ENCODE measurements at places on chromosomes 16 and 17.

GRCh38 chr17:75153780-75154194, 525 bp downstream of the JPT1 start:
- no peak for DNase-seq

GRCh38 chr16:66451548-66451947, 24.5 kb downstream of the BEAN1 start:
- DNase-seq: no peak

GRCh38 chr16:53043428-53043831, 9.3 kb downstream of the CHD9NB start:
- no peak for DNase-seq

DNA sequence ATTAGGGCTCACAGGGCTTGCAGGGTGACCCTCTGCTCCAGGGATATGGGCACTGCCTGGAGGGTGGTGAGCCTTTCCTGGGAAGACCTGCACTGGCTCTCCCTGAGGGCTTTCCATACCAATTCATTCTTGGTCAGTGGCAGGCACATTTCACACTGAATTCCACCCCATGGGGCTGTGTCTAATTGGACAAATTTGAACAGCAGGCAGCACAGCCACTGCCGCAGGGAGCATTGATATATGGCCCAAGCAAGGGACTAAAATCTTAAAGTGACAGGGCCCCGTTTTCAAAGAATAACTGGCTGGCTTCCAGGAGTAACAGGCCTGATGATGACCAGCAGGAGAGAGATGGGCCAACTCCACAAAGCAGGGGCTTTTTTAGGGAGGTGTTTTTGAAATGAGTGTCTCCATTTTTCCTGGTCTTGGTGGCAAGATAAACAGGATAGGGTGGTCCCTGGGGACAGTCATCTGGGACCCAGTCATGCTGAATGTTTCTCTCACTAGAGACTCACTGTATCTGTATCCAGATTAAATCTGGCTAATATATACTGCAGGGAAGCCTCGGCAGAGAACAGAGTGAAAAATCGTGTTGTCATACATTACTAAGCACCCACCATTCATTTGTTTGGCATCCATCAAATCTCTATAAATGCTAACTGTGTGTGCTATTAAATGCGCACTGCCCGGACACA, 74.1 kb upstream of the TBX2 start:
- no peak for DNase-seq

GRCh38 chr16:576823-577201, 7.0 kb downstream of the PIGQ start:
- DNase-seq: no peak

- DNase-seq: no peak
Observed at GRCh38 chr16:61900482-61900881, 135.8 kb downstream of the CDH8 start.

GRCh38 chr17:21041741-21042457, 912 bp downstream of the USP22 start:
- no peak for DNase-seq

GRCh38 chr17:82050152-82050760, 1.4 kb downstream of the RFNG start:
- no peak for DNase-seq

GRCh38 chr17:78939615-78940014, 14.4 kb upstream of the TIMP2 start:
- no peak for DNase-seq

DNA sequence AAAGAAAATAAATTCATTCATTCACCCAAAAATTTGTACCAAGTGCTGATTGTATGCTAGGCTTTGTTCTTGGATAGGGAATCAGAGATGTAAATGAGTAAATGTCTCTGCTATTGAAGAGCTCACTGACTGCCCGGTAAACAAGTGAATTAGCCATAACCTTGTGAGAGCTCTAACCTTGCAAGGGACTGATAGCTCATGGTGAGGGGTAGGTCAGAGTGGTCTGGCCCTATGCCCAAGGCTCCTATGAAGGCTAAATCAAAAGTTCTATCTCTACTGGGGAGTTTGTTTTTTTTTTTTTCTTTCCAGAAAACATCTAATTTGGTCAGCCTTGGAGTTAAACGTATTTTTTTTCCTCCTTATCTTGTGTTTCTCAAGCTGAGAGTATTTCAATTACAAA, 172.8 kb upstream of the CDH11 start:
- DNase-seq: no peak

GRCh38 chr17:15340966-15341365, 431 bp downstream of the TEKT3 start:
- DNase-seq: no peak

- no peak for DNase-seq
Observed at GRCh38 chr16:79411805-79412204, 188.7 kb downstream of the MAF start.

- DNase-seq: no peak
Observed at GRCh38 chr17:28187931-28188330, 131.1 kb upstream of the TMEM97 start.

GRCh38 chr16:85166281-85166680, 54.0 kb upstream of the CIBAR2 start:
- DNase-seq: no peak

DNA sequence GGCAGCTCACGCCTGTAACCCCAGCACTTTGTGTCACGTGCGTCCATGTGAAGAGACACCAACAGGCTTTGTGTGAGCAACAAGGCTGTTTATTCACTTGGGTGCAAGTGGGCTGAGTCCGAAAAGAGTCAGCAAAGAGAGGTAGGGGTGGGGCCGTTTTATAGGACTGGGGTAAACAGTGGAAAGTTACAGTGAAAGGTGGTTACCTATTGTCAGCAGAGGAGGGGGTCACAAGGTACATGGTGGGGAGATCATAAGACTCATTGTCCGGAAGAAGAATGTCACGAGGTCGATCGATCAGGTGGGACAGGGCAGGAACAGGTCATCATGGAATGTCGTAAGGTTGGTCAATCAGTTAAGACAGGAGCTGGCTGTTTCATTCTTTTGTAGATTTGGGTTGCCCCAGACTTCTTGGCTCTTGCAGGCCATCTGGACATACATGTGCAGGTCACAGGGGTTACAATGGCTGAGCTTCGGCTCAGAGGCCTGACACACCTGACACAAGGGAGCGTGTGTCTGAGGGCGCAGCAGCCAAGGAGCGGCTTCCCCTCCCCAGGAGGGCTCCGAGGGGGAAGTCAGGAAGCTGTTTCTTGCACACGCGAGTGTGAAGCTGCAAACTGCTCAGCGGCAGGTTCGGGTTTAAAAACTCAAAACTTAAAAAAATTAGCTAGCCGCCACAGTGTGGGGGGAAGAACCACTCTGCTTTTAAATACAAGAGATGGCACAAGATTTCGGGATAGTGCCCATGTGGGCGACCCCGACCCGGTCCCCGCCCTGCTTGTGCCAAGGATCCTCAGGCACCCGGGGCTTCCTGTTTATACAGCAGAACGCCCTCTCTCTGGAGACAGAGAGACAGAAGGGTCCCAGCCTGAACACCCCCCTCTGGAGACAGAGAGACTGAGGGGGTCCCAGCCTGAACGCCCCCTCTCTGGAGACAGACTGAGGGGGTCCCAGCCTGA, 12.4 kb upstream of the TEX19 start:
- DNase-seq: no peak

DNA sequence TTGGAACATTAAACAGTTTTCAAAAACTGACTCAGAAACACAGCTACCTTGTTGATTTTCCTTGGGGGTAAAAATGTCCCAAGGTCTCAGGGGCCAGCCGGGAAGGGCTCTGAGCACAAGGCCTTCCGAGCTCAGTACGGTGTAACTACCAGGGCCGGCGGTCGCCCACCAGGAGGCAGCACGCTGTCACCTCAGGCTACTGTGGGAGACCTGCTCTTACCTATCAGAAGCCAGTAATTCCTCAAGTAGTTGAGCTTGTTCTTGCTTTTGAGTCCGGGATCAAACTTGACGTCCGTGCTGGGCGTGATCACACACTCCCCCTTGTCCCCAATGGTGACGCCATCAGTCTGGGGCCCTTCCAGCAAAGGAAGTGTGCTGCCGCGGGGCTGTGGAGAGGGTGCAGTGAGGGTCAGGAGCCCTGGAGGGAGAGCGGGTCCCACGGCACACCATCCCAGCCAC, 43.4 kb upstream of the ICAM2 start:
- no peak for DNase-seq

DNA sequence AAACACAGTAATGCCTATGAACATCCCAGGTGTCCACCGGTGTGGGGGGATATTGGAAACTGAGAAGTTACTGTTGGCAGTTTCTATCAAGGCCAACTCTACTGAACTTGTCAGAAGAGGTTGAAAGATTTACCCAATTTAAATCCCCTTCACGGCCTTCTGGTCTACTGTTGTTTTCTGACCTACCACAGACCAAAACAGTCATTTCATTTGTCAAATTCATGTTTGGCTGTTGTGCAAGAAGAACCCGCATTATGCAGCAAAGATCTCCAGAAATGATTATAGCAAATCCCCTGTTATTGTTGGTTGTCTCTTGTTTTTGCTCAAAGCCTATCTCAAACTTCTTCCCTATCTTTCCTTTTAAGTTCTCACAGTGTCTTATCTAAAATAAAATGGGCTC, 73.1 kb upstream of the MAF start:
- no peak for DNase-seq

GRCh38 chr16:21560462-21560861, 38.9 kb upstream of the METTL9 start:
- DNase-seq: no peak

All from DMS79 (cell line).